ENCODE measurements at places on chromosomes 11 and 22.

- DNase-seq: no peak
These were observed 1.0 kb upstream of the MUC5AC start for GRCh38 chr11:1156506-1157340.

DNA sequence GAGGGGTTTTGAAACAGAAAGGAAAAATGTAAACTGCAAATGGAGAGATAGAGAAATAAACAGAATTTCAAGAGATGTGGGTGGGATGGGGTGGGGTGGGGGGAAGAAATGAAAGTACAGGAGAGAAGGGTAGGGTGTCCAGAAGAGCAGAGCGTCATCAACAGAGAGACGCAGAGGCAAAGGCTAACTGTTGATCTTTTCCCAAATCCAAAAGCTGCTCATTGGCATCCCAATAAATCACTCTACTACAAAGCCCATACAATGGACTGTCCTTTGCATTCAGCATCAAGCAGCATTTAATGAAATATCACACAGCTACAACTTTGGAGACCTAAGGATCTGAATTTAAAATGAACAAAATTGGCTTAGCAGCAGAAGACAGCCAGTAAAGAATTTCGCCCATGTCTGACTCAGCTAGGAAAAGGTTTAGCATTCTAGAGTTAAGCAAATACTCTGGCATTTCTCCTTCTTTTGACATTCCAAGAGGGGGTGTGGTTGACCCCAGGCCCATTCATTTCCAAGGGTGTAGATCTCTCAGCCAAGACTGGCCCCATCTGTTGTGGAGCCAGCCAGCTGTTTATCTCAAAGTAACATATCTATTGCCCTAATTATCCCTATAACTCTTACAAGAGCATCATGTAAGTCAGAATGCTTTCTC, 1.5 kb downstream of the RAB30 start:
- no peak for DNase-seq

- DNase-seq: no peak
These were observed 6.0 kb upstream of the OR10D3 start for GRCh38 chr11:124176925-124177715.

- DNase-seq: no peak
These were observed 60.5 kb downstream of the NAT10 start for GRCh38 chr11:34165786-34166555.

DNA sequence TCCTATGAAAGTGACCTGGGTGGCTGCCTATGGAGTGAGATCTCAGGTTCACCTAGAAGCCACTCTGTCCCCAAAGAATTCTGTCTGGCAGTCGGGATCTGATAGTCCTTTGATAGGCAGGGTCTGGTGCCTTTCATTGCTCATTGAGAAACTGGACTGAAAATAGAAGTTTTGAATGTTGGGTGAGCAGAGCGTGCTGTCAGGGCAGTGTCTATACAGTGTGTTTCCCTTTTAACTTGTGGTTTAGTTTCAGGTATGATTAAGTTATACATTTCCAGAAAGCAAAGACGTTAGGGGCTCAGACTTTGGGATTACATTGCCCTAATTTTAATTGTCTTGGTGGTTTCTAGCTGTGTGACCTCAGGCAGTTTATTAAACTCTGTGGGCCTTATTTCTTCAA, 111.3 kb upstream of the PAX6 start:
- no peak for DNase-seq

- no peak for DNase-seq
These were observed 38.5 kb downstream of the OSBP2 start for GRCh38 chr22:30733181-30733631.

GRCh38 chr22:22181341-22181850, 63.2 kb upstream of the VPREB1 start:
- DNase-seq: no peak

DNA sequence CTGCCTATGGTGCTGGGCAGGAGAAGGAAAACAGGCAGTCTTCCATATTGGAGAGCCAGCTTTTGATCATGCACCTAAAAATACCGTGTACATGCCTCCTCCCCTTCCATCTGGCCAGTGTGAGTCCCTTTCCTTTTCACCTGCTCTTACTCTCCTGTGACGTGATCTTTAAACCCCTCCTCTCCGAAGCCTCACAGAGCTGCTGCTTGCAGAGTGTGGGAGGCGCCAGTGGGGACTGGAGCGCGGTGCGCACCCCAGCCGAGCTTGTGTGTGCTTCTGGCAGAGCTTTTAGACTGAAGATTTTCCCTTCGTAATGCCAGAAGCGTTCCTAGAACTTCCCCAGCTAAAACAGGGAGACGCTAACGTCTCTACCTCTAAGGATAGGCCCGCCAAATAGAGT, 29.8 kb downstream of the MUC6 start:
- no peak for DNase-seq

DNA sequence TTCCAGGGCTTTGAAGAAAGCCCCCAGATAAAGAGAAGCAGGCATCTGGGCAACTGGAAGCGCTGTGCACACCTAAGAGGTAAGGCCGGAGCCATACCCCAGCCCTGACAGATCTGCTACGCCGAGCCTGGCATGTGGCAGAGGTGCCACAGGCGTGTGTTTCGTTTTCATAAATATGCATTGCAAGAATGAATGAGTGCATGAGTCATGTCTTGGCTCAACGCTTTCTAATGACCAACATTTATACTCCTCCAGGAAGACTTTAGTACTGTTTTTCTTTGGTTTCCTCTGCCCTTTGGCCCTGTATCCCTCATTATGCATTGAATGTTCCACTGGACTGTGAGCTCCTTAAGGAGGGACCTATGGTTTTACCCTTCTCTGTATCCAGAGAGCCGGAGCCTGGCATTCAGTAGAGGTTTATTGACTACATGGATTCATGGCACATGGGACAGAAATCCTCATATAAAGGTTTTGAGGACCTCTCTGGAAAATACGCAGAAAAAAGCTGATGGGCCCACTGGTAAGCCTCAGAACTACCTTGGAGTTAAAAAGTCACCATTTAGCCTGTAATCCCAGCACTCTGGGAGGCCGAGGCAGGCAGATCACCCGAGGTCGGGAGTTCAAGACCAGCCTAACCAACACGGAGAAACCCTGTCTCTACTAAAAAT, 38.9 kb upstream of the CSNK2A3 start:
- DNase-seq: no peak

- DNase-seq: no peak
These were observed 280.8 kb downstream of the KIRREL3 start for GRCh38 chr11:126719740-126720139.

DNA sequence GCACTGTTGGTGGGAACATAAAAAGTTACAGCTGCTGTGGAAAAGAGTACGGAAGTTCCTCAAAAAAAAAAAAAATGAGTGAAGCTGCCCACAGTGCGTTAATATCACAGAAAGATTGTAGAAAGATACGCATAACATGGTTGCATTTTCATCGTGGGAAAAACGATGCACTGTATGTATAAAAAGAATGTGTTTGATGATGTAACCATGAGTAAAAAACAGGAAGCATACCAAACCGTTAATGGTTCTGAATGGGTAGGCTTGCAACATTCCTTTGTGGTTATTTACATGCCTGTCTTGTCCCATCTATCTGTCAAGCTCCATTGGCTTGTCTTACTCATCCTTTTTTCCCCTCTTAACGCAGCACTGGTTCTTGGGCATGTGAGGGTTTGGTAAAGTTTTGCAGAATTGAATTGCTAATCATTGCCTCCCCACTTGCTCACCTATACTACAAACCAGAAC, 33.8 kb upstream of the DKK3 start:
- DNase-seq: no peak

- no peak for DNase-seq
These were observed 50.8 kb downstream of the DHCR7 start for GRCh38 chr11:71397331-71397860.

DNA sequence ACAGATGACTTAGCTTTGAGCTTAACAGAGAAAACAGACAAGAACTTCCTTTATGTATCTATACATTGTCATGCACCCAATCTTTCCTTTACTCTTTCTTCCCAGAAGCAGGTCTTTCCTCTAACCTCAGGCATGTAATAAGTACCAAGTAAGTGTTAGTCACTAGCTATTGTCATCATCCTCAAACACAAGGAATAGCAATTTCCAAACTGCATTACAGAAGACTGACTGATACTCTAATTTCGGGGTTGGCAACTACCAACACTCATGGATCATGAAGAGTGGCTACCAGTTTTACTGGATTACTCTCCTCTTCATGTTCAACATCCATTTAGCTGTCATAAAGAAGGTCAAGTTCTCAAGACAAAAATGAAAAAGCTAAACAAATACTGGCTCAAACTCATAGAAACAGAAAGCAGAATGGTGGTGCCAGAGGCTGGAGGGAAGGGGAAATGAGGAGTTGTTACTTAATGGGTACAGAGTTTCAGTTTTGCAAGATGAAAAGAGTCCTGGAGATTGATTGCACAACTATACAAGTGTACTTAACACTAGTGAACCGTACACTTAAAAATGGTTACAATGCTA, 111.6 kb downstream of the SIK3 start:
- no peak for DNase-seq

DNA sequence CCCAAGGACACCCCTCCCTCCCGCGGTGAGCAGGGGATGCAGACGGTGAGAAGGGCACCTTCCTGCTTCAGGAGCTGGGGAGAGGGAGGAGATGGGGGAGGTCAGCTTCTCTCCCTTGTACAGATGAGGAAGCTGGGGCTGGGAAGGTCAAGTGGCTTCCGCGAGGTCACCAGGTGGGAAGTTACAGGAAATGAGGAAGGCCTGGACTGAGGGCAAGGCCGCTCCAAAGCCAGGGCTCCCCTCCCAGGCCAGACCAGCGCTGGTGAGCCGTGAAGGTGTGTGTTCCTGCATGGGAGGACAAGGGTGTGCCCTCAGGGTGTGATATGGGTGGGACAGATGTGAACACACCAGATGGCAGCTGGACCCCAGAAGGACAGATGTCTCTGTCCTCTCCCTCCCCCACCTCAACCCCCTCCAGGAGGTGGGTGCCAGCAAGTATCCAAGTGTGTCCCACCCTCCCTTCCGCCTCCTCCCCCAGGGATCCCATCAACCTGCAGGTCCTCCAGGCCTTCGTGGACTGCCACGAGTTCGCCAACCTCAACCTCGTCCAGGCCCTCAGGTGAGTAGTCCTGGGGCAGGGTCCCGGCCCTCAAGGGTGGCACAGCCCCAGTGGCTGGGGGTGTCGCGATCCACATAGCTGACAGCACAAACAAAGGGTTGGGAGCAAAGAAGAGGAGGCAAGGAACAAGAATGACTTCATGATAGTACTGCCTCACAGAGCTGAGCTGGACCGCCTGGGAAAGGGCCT, 16.6 kb downstream of the CYTH4 start:
- no peak for DNase-seq

DNA sequence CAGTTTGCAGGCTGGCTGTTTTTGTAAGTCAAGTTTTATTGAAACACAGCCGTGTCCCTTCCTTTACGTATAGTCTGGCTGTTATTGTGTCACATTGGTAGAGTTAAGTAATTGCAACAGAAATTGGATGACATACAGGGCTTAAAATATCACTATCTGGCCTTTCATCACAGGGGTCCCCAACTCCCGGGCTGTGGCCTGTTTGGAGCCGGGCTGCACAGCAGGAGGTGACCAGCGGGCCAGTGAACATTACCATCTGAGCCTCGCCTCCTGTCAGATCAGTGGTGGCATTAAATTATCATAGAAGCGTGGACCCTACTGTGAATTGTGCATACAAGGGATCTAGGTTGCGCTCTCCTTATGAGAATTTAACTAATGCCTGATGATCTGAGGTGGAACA, 31.7 kb downstream of the EXT2 start:
- DNase-seq: no peak

DNA sequence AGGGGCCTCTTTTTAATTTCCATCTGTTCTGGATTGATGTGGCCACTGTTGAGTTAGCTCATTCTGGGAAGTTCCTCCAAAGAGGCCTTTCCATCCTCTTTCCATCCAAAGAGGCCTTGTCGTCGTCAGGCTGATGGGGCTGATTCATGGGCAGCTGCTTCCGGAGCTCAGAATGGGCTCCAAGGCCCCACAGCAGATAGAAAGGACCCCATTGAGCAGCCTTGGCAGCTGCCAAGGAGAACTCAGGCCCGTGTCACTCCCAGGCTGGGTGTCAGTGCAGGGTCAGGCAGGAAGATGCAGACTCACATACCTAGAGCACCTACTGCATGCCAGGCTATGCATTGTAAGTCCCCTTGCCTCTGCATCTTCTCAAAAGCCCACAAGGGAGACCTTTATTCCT, 524.1 kb downstream of the MIAT start:
- no peak for DNase-seq

- DNase-seq: no peak
These were observed 93.1 kb downstream of the C11orf58 start for GRCh38 chr11:16831316-16832192.

- DNase-seq: no peak
These were observed 89.0 kb upstream of the CD44 start for GRCh38 chr11:35049859-35050531.

- peak; percentile 71 for DNase-seq
These were observed 10.2 kb downstream of the AHNAK start for GRCh38 chr11:62536301-62536957.

DNA sequence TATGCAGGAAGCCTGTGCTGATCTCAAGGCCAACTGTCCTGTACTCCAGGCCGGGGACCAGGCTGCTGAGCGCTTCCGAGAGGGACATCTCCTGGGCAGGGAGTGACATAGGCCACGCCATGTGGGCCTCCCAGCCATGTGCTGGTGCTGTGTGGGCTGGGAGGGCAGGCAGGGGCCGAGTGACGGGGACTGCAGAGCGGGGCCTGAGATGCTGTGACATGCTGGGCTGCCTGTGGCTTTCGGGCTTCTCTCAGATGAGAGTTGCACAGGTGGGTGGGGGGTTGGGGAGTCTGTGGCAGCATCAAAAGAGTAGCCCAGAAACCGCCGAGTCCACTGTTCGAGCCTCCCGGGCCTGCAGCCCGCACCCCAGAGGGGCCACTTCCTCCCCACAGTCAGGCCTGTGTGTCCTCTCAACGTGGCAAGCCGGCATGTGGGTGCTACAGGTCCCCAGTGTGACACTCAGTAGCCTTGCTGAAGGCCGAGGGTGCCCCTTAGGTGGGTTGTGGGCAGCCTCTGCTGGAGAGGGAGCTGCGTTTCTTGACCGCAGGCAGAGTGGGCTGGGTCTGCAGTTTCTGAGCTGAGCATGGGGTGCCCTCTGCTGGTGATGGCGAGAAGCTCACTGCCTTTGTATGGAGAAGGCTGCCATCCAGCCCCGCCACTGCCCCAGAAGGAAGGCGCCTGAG, 101.2 kb downstream of the BCR start:
- DNase-seq: peak; percentile 64

GRCh38 chr11:70220136-70220535, 17.0 kb downstream of the FADD start:
- no peak for DNase-seq

DNA sequence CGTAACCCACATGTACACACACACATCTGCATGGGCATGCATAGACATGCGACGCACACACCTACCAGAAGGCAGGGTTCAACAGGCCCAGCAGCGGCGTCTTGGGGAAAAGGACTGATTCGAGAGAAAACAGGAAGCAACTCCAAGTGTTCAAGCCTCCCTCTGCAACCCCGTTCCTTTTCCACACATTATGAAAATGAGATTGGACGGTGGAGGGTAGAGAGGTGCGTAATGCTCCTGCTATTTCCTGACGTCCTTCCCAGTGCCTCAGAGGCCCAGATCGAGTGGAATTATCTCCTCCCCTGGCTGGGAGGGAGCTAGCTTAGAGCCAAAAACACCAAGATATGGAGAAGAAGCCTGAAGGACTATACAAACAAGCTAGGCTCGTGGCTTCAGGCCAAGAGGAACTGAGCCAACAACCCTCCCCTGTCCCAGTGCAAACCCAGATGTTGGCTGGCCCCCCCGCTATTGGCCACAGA, 289.2 kb downstream of the MN1 start:
- DNase-seq: no peak
